ENCODE measurements at places on chromosomes 12 and 14.
A peak's percentile ranks its signal among the peaks of the same experiment; 100 is the strongest.

DNA sequence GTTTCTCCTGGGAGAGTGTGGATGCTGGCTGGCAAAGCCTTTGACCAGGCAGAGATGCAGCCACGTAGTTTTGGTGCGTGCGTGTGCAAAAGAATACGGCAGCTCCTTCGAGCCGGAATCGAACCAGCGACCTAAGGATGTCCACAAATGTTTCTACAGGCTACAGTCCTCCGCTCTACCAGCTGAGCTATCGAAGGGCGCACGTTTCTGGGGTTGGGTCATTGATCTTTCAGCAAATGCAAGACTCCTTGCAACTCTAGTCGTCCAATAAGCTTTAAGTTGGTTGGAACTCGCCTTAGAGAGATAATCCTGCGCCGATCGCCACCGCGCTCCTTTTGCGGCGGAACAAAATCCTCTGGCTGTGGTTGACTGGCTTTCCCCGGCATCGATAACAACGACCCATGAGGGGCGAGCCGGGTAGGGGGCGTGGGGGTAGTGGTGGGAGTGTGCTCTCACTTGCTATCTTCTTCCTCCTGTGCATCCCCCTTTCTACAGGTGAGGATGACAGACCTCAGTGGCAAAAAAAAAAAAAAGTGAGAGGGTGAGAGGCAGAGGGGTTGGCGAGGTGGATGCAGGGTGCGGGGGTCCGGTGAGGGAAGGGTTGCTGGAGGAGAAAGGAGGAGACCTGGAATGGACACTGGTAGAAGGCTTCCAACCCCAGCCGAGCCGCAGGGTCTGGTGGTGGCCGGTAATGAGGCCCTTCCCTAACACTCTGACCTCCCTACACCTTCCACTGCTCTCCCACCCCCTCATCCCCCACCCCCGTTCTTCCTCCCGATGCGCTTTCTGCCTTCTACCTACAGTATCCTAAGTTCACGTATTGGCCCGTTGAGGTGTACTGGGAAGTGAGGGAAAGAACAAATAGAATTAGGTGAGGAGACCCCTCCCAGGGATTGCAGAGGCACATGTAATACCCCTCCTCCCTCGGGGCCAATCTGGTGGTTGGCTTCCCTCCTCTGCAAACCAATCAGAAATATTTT lies 11.8 kb upstream of the OR6S1 start:
- DNase-seq = no peak

- peak; percentile 95 for DNase-seq
Observed at GRCh38 chr12:132523576-132524331, 33.8 kb downstream of the FBRSL1 start.

DNA sequence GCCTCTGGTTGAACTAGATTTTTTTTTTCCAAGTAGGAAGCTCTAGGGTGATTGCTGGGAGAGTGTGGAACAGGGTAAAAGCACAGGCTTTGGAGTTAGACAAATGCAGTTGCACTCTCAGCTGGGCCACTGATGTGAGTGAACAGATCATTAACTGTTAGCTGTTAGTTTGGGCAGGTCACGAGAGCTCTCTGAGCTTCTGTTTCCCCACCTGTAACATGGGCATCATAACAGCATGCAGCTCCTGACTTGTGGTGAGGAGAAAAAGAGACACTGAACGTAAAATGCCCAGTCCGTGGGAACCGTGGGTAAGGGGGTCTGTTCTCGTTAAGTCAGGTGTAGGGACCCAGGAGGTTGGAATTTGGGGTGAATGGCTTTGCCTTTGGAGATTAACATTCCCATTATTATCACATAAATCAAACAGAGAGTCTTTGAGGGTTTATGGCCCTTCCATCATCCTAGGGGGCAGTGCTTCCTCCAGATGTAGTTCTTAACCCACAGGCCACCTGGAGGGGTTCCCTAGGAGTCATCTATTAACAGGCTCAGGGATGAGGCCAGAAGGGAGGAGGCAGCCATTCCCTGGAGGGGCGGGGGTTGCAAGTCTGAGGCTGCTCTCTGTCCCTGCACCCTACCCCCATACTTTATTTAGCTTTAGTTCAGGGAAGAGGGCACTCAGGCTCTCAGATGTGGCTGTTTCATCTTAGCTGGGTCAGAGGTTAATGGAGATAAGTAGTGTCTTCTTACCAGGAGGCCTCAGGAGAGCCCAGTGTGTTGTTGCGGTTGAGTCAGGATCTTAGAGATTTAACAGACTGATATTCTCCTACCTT lies 135.2 kb downstream of the DACT1 start:
- DNase-seq = no peak

- no peak for DNase-seq
Observed at GRCh38 chr14:54478636-54479215, 10.1 kb downstream of the GMFB start.

DNA sequence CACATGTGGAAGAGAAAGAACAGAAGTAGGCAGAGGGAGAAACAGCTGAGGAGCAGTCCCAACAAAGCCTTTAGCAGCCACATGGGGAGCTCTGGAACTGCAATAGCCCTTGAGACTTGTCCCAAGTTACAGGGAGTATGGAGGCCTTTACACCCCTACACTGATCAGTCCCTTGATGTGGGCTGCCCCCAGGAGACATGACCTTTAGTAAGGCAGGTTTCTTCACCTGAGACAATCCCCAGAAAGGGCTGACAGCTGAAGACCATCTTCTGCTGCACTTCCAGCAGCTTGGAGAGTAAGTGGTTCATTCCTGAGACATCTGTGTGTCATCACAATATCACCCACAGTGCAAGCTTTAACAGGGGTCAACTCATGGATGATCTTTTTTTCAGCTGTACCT lies 8.6 kb upstream of the SNAPC1 start:
- DNase-seq = no peak

DNA sequence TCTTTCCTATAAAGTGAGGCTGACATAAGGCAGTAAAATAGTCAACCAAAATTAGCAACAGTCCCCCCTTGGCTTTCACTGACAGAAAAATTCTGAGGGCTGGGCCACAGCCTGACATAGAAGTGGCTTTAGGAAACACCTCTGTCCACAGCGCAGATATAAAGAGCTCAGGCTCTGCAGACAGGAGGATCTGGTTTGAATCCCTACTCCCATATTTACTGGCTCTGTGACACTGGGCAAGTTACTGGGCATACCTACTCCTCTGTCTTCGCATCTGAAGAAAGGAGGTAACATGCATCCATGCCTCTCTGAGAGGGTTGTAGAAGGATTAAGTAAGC lies 95.3 kb downstream of the STXBP6 start:
- DNase-seq = no peak

GRCh38 chr14:68851078-68851477 lies 58.2 kb upstream of the ZFP36L1 start:
- no peak for DNase-seq

DNA sequence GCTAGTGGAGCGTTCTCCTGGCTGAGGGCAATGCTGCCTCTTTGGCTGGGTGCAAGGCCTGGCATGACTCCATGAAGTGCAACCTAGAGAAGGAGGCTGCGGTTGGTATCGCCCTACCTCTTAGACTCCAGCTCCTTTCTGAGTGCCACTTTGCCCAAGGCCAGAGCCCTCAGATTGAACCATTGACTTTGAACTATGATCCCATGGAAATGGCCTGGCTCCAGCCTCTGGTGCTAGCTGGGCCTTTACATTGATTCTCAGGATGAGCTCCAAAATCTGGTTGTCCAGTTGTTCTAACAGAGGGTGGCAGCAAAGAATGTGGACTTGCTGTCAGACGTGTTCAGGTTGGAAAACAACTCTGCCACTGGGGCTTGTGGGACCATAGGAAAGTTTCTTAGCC lies 16.1 kb upstream of the SMOC1 start:
- no peak for DNase-seq

DNA sequence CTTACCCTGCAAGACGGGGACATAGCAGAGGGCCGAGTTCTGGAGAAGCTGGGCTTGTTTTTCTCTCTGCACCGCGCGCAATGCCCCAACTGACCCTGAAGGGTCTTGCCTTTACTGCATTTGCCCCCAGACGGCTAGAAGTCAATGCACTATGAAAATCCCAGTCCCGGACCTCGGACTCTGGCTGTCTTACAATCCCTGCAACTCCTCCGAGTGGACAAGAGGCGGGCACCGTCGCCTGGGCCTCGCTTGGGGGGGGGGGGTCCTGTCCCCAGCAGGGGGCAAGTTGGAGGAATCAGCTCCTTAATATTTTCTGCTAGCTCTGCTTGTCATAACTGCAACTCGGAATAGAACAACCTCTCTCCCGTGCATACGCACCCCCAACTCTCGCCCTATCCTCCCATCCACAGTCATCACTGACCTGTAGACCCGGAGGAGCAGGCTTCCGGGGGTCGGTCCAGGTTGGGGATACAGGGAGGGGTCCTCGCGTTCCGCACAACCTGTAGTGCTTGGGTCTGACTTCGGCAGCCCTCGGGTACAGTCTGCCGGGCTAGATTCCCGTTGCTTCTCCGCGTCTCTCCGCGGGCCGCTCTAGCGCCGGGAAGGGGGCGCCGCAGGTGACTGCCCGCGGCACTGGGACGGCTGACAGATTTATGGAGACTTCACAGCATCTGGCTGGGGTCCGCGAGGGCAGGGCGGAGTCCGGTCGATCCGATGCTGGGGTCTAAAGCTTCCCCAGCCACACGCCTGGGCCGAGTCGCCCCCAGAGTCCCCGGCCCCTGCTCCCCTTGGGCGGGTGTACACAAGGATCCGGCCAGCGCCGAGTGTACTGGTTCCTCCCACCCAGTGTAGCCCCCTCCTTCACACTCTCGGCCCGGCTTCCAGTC lies 3.3 kb upstream of the PAX9 start:
- no peak for DNase-seq

- DNase-seq = no peak
Observed at GRCh38 chr12:103672401-103673119, 85.5 kb downstream of the STAB2 start.
